ENCODE measurements at places on chromosomes 4 and X.

- DNase-seq, result no peak
Measured at GRCh38 chr4:1569461-1570151, 114.5 kb downstream of the FAM53A start.

GRCh38 chr4:95105983-95106382 is 348.2 kb downstream of the BMPR1B start:
- DNase-seq, result no peak

DNA sequence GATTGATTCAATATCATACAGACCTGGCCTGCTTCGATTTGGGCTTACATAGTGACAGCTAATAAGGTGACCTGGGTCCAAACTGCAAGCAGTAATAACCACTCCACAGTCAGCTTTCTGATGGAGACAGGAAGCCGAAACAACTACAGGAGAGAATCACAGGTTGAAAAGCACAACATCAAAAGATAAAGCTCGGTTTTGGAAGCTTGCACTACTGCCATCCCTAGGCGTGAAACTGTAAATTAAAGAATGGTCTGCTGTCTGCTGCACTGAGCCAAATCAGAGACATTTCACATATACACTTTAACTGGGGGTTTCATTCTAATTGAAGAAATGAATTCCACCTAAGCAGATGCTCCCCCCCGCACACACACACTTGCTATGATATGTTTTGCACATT is 116.3 kb downstream of the DHX15 start:
- DNase-seq, result no peak

GRCh38 chr4:124768596-124769365 is 56.2 kb upstream of the ANKRD50 start:
- no peak for DNase-seq

DNA sequence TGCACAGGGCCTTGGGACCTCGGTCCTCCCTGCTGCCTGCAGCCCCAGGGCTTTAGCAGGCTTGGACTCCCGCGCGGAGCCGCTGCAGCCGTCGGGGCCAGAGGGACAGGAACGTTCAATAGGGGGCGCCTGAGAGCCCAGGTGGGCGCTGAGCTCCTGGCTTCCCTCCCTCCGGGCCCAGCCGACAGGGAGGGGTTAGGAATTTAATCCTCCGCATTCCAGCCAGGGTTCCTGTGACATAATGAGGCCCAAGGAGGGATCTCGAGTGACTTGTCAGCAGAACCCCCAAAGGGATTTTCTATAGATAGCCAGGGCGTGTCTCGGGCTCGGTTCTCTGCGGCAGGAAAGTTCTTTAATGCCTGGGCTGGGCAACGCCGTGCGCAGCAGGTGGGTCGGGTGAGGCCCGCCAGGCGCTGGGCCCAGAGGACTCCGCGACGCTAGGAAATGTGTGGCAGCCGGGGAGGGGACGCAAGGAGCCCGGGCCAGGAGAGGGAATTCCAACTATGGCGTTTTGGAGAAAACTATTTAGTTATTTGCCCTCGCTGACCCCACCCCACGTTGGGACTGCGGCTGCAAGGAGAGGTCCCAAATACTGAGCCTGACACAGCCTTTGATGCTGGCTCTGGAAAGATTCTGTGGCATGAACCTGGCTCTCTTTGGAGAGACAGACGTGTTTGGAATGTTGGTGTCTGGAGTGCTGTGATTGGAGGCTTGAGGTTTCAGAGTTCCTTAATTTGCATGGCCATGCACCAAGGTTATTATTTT is 285.2 kb upstream of the GATB start:
- DNase-seq, result no peak

GRCh38 chr4:88982757-88983156 is 74.2 kb downstream of the FAM13A start:
- DNase-seq, result no peak

GRCh38 chr4:5776510-5776909 is 65.5 kb downstream of the EVC start:
- no peak for DNase-seq

- no peak for DNase-seq
Measured at GRCh38 chrX:153446950-153447580, 1.2 kb upstream of the TREX2 start.

DNA sequence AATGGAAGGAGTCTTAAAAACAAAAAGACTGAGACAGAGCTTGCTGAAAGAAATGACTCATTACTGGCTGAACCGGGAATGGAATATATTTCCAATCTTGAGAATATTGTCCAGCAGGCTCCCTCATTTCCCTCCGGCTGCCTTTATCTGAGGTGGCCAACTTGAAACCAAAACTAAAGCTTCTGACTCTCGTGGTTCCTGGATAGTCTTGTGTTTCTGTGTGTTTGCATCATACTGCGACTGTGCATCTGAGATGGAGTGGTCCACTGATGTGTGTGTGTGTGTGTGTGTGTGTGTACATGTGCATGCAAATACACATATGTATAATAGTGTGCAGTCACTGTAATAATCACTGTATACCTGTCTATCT is 145.6 kb upstream of the SCML1 start:
- no peak for DNase-seq

DNA sequence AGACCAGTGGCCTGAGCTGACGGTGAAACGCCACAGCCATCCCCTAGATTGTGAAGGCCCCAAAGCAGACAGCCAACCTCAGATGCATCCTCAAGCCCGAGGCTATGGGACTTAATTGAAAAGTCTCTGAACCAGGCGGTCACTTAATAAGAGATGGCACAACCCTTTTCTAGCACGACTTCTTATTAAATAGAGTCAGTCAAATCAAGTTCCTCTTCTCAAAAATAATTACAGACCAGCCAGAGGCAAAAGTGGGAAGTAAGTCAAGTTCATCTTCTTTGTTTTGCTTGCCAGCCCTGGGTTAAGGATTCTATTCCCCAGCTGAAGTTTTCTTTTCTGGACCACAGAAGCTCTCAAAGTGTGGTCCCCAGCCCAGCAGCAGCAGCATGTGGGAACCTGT is 9.7 kb upstream of the SH3KBP1 start:
- no peak for DNase-seq

DNA sequence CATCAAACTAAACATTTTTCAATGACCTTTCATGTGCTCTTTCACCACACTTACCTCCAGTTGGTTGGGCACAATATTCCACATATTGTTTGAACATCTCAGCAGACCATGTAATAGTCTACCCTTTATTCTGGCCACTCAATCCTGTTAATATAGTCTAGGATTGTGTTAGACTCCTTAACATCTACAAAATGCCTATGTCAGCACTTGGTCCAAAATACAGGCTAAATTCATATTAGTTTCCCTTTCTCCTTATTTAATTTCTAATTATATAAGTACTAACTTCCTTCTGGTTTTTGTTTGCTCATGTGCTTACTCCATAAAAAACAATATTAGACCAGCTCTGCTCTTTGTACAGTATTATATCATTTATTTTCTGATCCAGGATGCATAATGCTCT is 21.1 kb downstream of the MEPE start:
- no peak for DNase-seq

DNA sequence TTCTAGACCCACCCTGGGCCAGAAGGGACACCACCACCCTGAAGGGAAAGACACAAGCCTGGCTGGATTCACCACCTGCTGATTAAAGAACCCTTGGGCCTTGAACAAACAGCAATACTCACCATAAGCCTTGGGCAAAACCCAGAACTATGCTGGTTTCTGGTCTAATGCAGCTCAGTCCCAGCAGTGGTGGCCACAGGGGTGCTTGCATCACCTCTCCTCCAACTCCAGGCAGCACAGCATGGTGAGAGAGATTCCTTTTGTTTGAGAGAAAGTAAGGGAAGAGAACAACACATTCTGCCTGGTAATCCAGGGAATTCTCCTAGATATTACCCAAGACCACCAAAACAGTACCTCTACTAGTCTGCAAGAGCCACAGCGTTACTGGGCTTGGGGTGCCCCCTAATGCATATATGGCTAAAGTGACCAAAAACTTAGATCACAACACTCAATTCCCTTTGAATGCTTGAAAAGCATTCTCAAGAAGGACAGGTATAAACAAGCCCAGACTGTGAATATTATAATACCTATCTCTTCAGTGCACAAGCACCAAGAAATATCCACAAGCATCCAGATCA is 25.7 kb downstream of the RNF128 start:
- no peak for DNase-seq

DNA sequence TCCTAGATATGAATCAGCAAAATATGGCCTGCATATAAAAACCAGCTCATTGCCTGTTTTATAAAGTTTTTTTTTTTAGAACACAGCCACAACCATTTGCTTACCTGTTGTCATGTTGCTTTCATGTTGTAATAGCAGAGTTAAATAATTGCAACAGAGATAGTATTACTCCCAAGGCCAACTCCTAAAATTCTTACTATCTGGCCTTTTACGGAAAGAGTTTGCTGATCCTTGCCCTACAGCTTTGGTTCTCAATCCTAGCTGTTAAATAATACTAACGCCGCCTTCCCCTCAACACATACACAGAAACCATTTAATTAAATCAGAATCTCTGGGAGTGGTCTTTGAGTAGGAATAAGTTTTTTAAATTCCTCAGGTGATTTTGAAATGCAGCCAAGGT is 231.3 kb upstream of the TET2 start:
- DNase-seq, result no peak

- no peak for DNase-seq
Measured at GRCh38 chr4:184444953-184445309, 29.4 kb downstream of the IRF2 start.

GRCh38 chr4:78780093-78780492 is 3.9 kb downstream of the BMP2K start:
- DNase-seq, result no peak

DNA sequence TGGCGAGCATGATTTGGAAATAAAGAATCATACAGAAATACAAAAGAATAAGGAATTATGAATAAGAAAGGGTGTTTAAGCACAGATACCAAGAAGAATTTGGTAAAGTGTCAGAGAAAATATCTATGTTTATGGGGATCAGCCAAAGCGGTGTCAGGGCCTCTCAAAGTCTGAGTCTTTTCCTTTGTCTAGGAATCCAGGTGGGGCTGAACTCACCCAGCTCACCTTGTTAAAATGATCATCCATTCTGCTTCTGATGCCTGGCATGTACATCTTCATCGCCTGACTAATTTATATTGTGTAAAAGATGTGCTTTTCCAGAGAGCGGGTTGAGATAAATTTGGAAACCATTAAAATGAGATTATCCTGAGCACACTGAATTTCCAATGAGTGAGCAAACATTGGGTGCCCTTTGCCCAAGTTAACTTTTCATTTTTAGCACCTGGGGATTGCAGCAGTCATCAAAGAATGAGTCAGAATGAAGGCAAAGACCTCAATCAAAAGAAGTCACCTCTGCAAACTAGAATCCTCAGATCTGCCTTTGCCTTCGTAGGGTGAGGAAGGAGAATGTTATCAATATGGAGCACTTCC is 141.9 kb upstream of the ANXA3 start:
- DNase-seq, result no peak

DNA sequence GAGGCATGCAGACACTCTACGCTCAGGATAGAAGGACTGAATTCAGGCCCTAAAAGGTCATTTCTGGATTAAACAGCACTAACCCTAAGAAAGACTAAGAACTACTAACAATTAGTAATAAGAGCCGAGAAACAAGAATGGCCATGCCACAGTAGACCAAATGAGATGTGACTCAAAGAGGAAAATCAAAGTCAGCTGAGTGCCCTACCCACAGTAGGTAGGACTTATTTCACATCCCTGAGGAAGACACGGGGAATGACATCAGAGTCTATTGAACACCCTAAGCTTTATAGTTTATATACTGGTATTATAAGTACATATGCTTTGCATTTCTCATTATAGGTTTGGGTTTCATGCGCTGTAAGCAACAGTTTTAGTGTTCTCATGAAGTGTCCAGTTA is 2.7 kb upstream of the ARSJ start:
- no peak for DNase-seq

DNA sequence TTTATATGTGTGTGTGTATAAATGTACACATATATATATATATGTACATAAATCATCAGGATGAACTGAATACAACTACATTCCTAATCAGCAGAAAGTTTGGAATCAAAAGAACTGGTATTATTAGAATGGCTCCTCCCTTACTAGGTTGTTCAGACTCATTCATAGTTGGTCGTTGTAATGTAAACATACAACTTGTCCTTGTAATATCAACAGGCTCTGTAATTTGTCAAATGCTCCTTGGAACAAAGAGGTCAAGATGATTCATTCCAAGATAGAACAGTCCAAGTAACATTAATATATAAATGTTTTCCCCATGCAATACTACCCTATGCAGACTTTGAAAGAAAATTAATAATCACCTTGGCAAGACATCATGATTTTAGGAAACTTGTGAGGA is 351.4 kb upstream of the SMIM31 start:
- DNase-seq, result no peak

- no peak for DNase-seq
Measured at GRCh38 chr4:8007581-8007980, 67.9 kb upstream of the AFAP1 start.

DNA sequence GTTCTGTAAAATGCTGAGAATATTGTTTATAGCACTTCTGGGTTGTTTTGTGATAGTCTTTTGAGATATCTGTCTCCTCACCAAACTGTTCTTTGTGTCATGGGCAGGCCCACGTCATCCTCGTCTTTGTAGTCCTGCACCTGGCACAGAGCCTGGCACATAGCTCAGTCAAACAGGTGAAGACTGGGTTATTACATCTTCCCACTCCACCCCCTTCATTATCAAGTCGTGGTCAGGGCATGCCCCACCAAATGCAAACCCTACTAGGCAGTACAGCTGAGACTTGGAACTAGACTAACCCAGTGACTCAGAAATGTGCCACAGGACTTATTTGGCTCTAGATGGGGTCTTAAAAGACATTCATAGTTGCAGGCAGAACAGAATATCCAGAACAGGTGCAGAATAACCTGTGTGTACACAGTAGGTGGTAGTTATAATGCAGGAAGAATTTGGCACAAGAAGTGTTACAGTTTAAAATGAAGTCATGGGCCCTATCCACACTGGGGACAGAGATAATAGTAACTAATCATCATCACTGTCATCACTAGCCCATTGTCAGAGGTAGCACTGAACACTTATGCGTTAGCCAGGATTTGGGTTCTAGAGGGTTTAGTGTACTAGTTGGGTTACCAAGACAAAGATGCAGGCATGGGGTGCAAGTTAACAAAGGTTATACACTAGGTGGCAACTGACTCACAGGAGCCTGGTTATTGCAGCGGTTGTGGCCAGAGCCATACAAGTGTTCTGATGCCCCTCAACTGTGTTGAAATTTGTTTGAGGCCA is 74.9 kb downstream of the TBL1X start:
- DNase-seq, result no peak

DNA sequence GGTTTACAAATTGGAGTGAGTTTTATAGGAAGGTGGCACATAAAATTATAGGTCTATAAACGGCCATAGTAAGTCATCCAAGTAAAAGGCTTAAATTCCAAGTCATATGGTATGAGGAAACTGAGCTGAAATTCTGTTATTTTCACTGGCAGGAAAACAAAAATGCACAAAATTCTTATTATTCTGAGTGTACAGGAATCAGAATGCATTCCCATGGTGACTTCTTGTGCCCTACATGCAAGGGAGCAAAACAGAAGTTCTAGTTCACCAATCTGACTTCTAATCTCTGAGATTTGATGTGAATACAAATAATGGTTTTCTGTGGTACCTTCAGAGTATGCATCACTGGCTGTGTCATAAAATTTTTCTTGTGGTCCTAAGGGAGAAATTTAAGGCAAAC is 102.9 kb downstream of the CLCN4 start:
- DNase-seq, result no peak
